ENCODE measurements at places on chromosomes 3 and 15. TPM values are rescaled to one million over a fixed set of nuclear protein-coding genes. Genes with fewer than 3 reads are reported as not detected.

The CD86 gene
- polyA plus RNA-seq = not detected

The TGM4 gene
- polyA plus RNA-seq = 0.11 TPM

DNA sequence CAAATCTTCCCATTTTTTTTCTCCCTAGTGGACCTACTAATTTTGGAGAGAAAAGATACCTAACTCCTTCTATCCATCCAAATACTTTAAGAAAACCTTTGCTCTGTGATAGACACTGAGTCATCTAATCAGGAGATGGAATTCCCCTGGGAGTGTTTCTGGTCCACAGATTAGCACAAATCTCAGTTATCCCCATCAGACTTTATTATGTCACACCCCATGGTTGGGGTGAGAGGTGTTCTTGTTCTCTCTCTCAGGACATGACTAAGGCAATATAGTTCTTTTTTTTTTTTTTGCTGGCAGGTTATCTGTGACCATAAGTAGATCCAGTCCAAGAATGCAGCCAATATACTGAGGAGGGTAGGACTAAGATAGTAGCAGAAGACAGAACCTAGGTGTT, 15.8 kb downstream of the SLC9A9 start:
- peak; percentile 18 for DNase-seq

The NANOGP8 gene
- polyA plus RNA-seq = not detected

GRCh38 chr15:51180011-51180410, 85.3 kb upstream of the TNFAIP8L3 start:
- no peak for DNase-seq

GRCh38 chr3:380801-381200, 184.2 kb downstream of the CHL1 start:
- DNase-seq = no peak

The HRG gene
- not detected for polyA plus RNA-seq

DNA sequence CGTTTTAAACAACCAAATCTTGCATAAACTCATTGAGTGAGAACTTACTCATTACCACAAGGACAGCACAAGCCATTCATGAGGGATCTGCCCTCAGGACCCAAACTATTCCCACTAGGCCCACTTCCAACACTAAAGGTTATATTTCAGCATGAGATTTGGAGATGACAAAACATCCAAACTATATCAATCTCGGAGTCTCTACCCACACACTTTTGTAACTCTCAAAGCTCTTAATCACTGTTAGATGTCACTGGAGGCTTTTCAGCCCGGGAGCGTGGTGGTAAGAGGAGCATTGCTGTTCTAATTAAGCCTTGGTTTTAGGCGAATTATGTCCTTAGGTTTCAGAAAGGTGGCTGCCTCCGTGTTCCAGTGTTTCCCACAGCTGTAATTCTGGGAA, 86.3 kb downstream of the CNTN6 start:
- no peak for DNase-seq

GRCh38 chr3:42526616-42527367, 24.3 kb downstream of the VIPR1 start:
- no peak for DNase-seq

GRCh38 chr3:56787258-56787775, 14.4 kb downstream of the ARHGEF3 start:
- DNase-seq = no peak

DNA sequence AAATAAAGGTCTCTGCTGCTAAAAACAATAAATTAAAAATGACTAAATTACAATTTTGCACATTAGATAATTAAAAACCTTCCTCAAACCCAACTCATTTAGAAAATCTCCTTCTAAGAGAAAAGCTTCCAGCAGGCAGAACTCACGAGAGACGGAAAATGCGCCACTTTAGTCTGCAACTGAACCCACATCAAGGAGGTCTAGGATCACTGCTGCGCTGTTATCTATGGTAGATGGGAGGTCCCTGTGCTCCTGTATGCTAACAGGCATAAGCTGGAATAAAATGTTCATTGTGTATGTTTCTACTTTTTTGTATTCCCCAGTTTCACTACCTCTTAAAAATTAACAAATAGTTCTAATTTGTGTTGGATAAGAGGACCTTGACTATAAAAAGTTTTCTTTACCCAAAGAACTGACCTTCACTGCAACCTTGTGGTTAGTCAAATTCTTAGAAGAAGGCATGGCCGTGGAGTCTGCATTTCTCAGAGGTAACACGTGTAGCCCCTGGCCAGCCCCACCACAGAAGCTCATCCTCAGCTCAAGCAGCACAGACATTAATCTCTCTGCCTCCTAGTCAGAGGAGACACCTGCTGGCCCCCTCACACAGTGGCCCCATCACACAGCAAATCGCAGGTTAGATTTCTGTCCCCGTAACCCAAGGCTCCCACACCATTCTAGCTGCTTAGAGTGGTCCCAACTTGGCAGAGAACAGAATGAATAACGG, 22.3 kb downstream of the STIMATE start:
- no peak for DNase-seq
